ENCODE measurements at places on chromosomes 3 and 15.

DNA sequence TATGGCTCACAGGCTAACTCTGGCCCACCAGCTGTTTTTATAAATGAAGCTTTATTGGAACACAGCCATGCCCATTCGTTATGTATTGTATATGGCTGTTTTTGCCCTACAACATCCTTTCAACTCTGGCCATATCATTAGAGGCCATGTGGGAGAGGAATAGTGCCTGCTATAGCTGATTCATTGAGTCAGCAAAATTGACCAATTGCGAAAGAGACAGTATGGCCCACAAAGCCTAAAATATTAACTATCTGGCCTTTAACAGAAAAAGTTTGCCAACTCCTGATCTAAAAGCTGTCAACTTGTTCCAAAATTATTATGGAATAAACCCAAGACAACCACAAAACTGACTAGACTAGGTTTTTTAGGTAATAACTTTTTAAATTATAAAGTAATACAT is 1.4 kb downstream of the NR1I2 start:
- DNase-seq = no peak

DNA sequence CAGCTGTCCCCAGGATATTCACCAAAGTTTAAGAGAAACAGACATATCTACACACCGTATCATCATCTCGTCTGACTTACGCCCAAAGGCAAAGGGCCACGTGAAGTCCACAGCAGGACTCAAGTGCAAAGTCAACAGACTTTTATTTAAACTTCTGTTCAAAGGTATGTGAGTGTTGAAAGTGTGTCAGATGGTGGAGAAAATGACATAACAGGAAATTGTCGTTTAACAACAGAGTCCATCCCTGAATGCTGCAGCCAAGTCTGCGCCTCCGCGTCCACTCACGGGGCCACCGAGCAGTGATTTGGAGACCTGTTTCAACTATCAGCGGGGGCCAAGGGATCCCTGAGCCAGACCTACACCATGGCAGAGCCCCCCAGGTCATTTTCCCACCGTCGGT is 165.6 kb downstream of the XXYLT1 start:
- DNase-seq = no peak

DNA sequence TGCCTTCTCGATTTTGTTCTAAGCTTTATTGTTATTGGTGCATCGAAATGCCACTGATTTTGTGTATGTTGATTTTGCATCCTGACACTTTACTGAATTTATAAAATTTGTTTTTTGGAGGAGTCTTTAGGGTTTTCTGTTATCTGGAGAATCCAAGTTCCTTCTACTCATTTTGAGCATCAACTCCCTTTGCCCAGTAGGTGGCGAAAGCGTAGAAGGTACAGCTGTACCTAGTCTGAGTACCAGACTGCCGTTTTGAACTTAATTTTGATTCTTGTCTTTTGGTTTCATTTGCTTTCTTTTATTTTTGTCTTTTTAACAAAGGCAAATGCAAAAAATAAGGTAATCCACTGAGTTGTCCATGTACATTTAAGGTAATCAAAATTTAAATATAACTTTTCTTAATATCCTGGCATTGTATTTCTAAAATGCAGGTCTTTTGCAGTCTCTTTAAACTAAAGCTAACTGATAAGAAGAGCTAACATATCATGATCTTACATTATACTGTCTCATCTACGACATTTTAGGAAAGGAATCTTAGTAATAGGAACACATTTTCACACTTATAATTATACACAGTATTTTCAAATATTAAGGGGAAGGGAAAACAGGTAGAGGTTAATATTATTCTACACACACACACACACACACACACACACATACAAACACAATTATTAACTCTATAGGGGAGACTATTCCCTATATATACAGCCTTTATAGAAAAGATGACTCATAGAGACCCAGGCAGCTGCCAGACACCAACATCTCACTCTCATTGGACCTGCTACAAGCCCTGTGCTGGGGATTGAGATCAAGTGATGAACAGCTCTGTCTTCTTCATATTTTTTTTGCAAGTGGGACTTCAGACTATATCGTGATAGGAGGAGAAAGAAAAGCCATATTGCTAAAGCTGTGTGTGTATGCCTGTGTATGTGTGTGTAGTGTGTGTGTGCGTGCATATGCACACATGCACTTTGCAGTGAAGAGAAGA is 71.8 kb downstream of the SYNPR start:
- DNase-seq = peak; percentile 8

- DNase-seq = no peak
These were observed 153.1 kb downstream of the SEMA6D start for GRCh38 chr15:47870300-47870955.

GRCh38 chr3:13064964-13065363 is 8.3 kb downstream of the IQSEC1 start:
- no peak for DNase-seq

Measured in brain pericyte (primary cell).